Anterior cingulate cortex (tissue), 58 donors: ENCODE measurements at places on chromosomes 13 and 19.

- DNase-seq, result no peak
Measured at GRCh38 chr19:49891393-49891792, 5.3 kb downstream of the IL4I1 start.

DNA sequence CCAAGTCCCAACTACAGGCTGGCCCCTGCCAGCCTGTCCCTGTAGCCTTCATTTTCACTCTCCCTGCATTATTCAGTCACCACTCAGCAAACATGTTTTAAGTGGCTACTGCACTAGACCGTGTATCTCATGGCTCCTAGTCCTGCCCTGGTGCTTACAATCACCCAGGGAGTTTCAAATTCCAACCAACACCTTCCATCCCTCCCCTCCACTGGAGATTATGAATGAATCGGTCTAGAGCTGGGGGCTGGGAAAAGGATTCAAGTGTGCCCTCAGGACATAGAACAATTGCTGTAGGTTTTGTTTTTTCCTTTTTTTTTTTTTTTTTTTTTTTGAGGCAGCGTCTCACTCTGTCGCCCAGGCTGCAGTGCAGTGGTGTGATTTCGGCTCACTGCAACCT, 15.0 kb upstream of the TNFAIP8L1 start:
- DNase-seq, result no peak

DNA sequence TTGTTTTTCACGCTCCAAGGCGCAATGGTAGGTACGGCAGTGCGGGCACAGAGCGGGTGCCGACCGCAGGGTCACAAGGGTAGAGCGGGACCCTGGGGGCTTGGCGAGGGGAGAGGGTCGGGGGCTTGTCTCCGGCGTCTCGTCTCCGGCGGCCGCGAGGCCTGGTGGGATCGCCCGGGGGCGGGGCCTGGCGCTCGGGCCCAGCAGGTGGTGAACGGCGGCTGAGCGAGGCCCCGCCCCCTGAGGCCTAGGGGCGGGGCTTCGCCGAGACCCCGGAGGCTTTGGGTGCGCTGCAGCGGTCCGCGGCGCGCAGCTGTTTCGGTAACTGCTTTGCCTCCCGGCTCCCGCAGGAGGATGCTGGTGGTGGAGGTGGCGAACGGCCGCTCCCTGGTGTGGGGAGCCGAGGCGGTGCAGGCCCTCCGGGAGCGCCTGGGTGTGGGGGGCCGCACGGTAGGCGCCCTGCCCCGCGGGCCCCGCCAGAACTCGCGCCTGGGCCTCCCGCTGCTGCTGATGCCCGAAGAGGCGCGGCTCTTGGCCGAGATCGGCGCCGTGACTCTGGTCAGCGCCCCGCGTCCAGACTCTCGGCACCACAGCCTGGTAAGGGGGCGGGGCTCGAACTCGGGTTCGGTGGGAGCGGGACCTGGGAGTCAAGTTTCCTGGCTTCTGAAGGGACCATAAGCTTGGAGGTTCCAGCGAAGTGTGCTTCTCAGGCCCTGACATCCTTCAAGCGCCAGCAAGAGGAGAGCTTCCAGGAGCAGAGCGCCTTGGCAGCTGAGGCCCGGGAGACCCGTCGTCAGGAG, at the start of gene TSEN34:
Gene TSEN34, plus strand, starts transcription at position 298 of the 800 bp plus-strand sequence. Its CDS starts 57 bp downstream, at position 355.
- peak; percentile 88 for DNase-seq

DNA sequence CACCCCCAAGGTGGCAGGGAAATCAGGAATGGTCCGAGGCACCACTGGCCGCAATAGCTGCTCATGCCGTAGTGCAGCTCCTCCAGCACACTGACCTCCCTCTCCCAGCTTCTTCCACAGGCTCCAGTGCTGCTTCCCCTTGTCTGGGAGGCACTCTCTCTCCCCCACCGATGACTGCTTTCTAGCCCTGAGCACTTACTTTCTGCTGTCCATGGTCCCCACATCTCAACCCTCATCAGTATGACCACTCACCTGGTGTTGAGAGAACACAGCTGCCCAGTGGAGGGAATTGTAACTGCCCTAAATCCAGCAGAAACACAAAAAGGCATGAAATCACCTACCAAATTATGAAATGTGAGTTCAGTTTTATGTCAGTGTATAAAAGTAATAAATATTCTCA, 28.9 kb upstream of the TPP2 start:
- no peak for DNase-seq

DNA sequence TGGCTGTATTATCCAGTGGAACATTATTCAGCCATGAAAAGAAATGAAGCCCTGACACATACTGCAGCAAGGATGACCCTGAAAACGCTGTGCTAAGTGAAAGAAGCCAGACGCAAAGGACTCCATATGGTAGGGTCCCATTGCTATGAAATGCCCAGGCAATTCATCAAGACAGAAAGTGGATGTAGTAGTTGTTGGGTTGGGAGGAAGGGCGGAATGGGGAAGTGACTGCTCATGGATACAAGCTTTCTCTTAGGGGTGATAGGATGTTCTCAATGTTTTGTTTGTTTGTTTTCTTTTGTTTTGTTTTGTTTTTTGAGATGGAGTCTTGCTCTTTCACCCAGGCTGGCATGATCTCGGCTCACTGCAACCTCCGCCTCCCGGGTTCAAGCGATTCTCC, 11.1 kb upstream of the CEACAM16 start:
- no peak for DNase-seq

GRCh38 chr19:3586127-3586626, 899 bp downstream of the GIPC3 start:
- no peak for DNase-seq

DNA sequence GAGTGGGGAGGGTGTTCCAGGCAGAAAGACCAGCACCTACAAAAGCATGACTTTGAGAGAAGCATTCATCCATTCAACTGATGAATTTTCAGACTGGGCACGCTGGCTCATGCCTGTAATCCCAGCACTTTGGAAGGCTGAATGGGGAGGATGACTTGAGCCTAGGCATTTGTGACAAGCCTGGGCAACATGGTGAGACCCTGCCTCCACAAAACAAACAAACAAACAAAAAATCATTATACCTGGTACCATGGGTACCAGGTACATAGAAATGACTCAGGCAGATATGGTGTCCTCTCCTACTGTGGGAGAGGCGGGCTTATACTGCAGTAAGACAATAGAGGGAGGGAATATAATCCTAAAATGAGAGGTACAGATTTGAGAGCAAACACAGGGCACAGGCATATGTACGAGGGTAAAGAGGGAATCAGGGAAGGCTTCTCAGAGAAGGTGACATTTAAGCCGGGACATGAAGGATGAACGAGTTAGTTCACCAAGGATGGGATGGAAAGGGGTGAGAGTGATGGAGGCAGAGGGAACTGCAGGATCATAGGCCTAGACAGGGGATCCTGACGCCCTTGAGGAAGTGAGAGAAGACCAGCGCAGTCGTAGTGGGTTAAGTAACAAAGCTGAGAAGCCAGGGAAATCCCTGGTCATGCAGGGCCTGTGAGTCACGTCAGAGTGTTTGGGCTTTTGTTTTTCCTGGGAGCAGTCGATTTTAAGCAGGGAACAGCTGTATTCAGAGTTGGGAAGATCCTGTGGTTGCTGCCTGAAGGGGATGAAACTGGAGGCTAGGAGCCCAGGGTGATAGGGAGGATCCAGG, 2.9 kb downstream of the CYP2S1 start:
- no peak for DNase-seq

GRCh38 chr19:18620902-18621301, 8.2 kb downstream of the TMEM59L start:
- DNase-seq, result no peak

DNA sequence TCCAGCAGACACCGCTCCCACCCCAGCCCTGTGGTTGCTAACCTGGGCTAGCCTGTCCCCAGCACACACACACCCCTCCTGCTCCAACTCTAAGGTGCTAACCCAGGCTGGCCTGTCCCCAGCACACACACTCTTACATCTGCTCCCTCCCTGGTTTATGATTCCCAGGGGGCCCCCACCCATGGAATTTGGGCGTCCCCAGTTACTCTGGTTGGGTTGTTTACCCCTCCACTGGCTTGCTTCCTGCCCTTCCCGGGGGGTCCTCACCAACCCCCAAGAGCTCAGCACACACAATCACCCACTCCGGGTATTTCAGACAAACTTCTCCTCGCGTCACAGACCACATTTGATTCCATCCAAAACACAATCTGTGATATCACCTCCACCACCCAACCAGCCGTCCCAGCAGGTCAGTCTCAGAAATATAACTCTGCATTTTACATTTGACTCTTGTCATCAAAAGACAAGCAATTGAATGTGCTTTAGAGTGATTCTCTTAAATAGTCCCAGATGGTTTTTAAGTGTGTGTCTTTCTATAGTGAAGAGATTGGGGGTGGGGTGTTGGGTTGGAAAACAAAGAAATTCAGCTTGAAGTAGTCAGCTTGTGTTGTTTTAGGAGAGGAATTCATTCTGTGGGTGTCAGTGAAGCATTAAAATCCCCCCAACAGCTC, 20.1 kb downstream of the COL4A2 start:
- DNase-seq, result no peak

GRCh38 chr13:51971520-51972426, 39.5 kb downstream of the ATP7B start:
- DNase-seq, result no peak

- no peak for DNase-seq
Measured at GRCh38 chr19:4015705-4016402, 8.3 kb downstream of the PIAS4 start.
